ENCODE measurements at places on chromosomes 11 and 22. TPM values are rescaled to one million over a fixed set of nuclear protein-coding genes. Genes with fewer than 3 reads are reported as not detected.

CEND1 gene
- total RNA-seq: 0.68 TPM

OR8A1 gene
- not detected for total RNA-seq

SLC7A4 gene
- not detected for total RNA-seq

ZP1 gene
- not detected for total RNA-seq

CSNK2A3 gene
- 2.2 TPM for total RNA-seq

OR2AG1 gene
- total RNA-seq: not detected

LAYN gene
- 0.26 TPM for total RNA-seq

LMNTD2 gene
- total RNA-seq: 3.1 TPM

DNA sequence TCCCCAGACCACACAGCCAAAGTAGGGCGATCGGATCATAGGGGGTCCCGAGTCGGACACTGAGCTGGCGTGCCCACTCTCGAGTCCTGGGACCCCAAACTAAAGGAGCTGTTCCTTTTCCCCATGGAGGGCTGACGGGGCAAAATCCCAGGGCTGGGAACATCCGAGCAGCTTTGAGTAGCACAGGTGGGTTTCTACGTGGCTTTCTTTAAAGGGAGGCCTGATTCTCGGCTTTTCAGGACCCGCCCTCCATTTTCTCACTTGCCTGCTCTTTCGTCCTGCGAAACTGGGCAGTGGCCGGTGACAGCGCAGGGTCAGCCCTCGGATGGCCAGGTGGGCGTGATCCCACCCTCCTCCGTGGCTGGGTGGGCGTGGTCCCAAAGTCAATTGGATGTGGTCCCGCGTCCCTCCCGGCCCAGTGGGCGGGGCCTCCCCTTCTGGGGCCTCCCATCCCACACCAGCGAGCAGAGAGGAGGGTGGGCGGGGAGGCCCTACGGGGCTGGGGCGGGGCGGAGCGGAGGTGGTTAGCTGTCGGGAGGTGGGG is 17.5 kb upstream of the TXNRD2 start:
- H3K4me3 ChIP-seq: no peak overlapping the region
- no peak overlapping the region for H3K27ac ChIP-seq
- no peaks in the 10 kb centered on the region for H3K36me3 ChIP-seq
- no peak for DNase-seq

DNA sequence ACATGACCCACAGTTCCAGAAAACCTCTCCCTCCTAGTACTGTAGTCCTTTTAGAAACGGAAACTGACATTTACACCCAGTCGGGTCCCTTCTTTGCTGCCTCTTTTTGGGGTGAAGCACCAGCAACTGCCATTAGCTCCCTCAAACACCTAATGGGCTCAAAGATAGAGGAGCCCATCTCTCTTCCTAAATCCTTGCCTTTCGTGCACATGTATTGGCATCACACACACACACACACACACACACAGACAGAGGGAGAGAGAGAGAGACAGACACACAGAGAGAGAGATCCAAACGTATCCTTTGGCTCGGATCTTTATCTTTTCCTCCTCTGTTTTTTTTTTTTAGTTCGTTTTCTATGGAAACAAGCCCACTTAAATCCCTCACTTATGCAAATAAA is 716 bp downstream of the GRM5 start:
- H3K4me1 ChIP-seq: no peaks in the 10 kb centered on the region
- no peak overlapping the region for H3K4me3 ChIP-seq
- H3K27me3 ChIP-seq: peaks cover 39% of the 10 kb centered on the region
- H3K27ac ChIP-seq: no peak overlapping the region

DNA sequence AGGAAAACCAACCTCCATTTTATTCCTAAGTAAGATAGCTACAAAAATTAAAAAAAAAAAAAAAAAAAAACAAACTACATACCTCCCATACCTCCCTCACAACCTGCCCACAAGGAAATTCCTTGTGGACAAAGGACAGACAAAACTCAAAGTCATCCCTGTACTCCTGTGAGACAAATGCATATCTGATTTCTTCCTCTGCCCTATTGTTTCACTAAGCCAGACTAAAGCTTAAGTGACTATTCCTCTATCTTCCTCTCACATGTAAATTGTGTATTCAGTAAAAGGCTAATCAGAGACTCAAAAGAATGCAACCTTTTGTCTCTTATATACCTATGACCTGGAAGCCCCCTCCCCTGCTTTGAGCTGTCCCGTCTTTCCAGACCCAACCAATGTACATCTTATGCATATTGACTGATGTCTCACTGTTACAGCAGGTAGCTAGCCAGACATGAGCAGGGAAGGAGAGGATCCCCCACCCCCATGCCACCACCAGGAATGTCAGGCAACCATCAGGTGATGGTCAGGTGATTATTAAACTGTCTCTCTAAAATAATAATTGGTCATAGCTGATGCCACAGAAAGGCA is 289.4 kb downstream of the SBF2 start:
- no peak overlapping the region for H3K4me3 ChIP-seq
- DNase-seq: no peak
- H3K36me3 ChIP-seq: no peaks in the 10 kb centered on the region

GRCh38 chr22:28417431-28417830 is 262.2 kb downstream of the TTC28 start:
- H3K27ac ChIP-seq: no peak overlapping the region
- H3K36me3 ChIP-seq: no peaks in the 10 kb centered on the region
- peaks cover 8% of the 10 kb centered on the region for H3K27me3 ChIP-seq

DNA sequence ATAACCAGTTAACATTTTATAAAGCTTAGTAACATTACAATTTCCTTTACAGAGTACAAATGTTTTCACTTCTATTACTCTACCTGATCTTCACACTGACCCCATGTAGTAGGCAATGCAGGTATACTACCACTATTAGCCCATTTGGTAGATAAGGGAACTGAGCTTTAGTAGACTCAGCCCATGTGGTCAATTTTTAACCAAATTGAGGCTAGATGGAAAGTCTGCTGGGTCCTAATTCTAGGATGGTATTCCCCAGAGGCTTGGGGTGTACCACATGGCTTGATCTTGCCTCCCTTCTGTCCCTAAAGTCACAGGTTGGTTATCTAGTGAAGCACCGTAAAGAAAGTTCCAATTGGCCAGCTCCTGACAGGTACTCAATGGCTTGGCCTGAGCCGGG is 48.2 kb downstream of the NRXN2 start:
- peaks cover 37% of the 10 kb centered on the region for H3K27me3 ChIP-seq
- H3K4me3 ChIP-seq: no peak overlapping the region
- H3K36me3 ChIP-seq: no peaks in the 10 kb centered on the region

DNA sequence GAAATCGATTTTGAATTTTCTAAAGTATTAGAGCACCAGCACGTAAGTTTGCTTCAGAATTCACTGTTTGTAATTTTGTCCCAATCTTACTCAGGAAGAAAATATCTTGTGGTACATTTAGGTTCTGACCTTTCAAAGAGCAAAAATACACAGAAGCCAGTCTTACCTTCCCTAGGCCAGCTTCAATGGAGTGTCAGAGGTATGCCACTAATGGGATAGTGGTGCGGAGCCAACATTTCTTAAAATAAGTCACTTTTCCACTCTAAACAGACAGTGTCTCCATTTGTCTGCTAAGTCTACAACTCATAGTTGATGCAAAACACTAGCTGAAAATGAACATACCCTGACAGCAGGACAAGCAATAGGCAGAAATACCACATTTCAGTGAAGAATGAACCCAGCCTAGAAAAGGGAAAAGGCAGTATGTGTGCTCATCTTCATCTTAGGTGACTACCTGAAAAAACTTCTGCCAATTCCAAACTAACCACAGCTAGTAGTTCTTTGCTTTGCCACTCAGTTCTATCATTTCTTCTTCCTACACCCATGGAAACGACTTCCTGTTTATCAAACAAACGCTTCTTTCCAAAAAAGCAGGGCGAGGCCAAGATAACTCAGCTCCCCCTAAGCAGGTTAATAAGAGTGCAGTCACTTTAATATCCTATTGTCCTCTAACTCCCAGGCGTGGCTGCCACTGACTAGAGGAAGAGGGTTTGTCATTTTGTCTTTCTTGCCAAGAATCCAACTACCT is 94.0 kb upstream of the APOA1 start:
- peak; percentile 61 for DNase-seq
- peaks cover 20% of the 10 kb centered on the region for H3K36me3 ChIP-seq
- H3K4me3 ChIP-seq: peak overlapping the region; percentile 14
- no peaks in the 10 kb centered on the region for H3K27me3 ChIP-seq

DNA sequence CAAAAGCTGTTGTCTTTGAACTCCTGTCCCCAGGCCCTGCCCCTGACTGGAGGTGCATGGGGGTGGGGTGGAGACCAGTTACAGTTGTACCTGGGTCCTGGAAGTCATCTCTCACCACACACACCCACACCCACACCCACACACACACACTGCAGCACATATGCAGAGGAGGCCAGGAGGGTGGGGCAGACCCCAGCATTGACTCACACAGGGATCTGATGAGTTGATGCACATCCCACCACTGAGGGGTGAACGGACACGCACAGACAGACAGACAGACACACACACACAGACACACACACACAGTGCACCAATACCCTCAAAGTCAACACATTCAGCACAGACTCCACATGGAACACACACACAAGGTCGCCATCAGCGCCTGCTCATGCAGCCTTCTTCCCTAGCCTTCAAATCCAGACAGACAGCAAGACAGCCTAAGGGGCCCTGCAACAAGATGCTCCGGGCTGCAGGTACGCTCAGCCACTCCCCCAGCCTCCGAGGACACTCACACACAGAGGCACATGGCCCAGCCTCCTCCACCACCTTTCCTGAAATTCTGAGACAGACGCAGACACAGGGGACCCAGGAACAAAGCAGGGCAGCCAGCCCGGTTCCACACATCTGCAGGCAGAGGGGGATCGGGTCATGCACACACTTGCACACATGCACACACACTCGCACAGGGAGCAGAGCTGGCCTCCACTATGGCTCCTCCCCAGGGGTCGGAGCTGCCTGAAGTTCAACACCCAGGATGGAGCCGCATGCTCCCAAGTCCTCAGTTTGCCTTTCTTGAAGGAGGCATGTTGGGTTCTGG is 26.5 kb downstream of the SYT7 start:
- H3K36me3 ChIP-seq: no peaks in the 10 kb centered on the region
- H3K27ac ChIP-seq: no peak overlapping the region
- no peak for DNase-seq

GRCh38 chr11:92455210-92455790 is 230.7 kb downstream of the FAT3 start:
- H3K36me3 ChIP-seq: no peaks in the 10 kb centered on the region
- H3K4me1 ChIP-seq: no peaks in the 10 kb centered on the region
- no peak for DNase-seq
- no peak overlapping the region for H3K4me3 ChIP-seq
- H3K27me3 ChIP-seq: no peaks in the 10 kb centered on the region
- no peak overlapping the region for H3K27ac ChIP-seq

- no peak overlapping the region for H3K4me3 ChIP-seq
- H3K36me3 ChIP-seq: no peaks in the 10 kb centered on the region
- H3K4me1 ChIP-seq: peaks cover 26% of the 10 kb centered on the region
- H3K27ac ChIP-seq: no peak overlapping the region
Measured at GRCh38 chr11:33692541-33692940, 8.1 kb downstream of the C11orf91 start.

GRCh38 chr11:33617672-33618350 is 82.8 kb downstream of the C11orf91 start:
- no peaks in the 10 kb centered on the region for H3K4me1 ChIP-seq
- no peak overlapping the region for H3K4me3 ChIP-seq
- no peak for DNase-seq
- peaks cover 8% of the 10 kb centered on the region for H3K27me3 ChIP-seq

- H3K4me3 ChIP-seq: no peak overlapping the region
- DNase-seq: no peak
- no peaks in the 10 kb centered on the region for H3K36me3 ChIP-seq
- H3K27ac ChIP-seq: no peak overlapping the region
Measured at GRCh38 chr11:62902932-62903331, 18.2 kb downstream of the CHRM1 start.

DNA sequence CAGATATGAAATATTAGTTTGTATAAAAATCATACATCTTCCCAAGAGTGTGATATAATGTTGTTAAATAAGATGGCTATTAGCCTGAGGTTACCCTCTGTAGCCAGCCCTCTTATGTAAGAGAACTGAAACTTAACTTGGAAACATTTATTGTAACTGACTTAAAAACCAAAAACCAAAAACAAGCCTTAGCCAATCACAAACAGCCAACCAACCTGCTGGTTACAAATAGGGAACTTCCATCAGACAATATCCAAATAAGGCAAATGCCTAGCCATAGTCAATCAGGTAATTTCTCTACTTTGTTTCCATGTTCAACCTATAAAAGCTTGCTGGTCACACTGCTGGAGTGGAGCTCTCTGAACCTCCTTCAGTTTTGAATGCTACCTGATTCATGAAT is 14.1 kb downstream of the KBTBD3 start:
- peaks cover 18% of the 10 kb centered on the region for H3K4me1 ChIP-seq
- peaks cover 8% of the 10 kb centered on the region for H3K36me3 ChIP-seq
- no peak for DNase-seq
- no peak overlapping the region for H3K4me3 ChIP-seq
- no peaks in the 10 kb centered on the region for H3K27me3 ChIP-seq
- H3K27ac ChIP-seq: no peak overlapping the region

DNA sequence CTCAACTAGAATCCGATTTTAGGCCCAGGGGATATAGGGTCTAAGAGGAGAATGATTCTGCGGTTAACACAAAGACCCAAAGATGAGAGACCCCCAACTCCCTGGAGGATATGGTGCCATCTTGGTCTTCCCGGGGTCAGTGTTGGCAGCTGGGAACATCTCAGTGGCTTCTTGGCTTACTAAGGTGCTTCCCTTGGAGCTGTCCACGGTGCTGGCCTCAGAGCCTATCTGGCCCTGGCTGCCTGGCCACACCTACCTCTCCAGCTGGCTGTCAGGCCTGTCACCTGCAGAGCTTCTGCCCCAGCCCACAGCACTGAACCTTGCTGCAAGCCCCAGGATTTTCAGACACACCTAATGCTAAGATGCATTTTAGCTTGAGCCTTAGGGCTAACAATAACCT is 70.7 kb upstream of the THY1 start:
- H3K4me1 ChIP-seq: no peaks in the 10 kb centered on the region
- H3K27me3 ChIP-seq: peaks cover 3% of the 10 kb centered on the region
- no peaks in the 10 kb centered on the region for H3K36me3 ChIP-seq
- H3K4me3 ChIP-seq: no peak overlapping the region
- peak; percentile 36 for DNase-seq
- no peak overlapping the region for H3K27ac ChIP-seq

DNA sequence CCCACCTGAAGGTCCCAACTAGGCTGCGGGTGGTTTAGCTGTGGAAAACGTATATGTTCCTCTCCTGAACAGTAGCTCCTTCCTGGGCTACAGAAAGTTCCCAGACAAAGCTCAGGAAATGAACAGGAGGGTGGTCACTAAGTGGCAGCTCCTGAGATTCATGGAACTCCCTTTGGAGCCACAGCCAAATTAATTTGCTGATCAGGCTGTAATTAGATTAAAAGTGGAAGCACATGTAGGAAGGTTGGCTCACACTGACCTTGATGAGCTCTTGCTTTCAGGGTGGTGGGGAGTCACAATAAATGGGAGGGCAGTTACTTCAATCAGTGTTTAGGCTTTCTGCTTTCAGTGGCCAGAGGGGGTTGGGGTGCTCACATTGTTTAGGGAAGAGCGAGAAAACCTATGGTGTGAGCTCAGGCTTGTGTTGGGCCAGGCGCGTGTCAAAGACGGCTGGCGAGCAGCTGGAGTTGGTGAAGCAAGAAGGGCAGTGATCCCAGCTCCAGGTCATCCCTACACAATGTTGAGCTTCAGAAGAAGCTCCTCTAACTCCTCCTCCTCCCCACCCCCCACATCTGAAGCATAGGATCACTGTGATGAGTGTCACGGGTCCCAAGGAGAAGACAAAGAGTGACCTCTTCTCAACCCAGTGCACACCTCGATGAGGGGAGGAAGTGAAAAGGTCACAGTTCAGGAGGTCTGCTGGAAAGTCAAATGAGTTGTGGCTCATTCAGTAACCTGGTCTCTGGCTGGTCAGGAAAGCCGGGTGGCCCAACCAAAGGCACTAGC is 42.5 kb downstream of the CLPB start:
- peaks cover 4% of the 10 kb centered on the region for H3K4me1 ChIP-seq
- no peak overlapping the region for H3K27ac ChIP-seq
- no peak overlapping the region for H3K4me3 ChIP-seq
